Upper lobe of left lung (tissue), 6 donors: ENCODE measurements at places on chromosomes 7 and 10. TPM values are rescaled to one million over a fixed set of nuclear protein-coding genes. Genes with fewer than 3 reads are reported as not detected.

Gene FAM241B
- total RNA-seq = 3.1 TPM

Gene CARD11
- 2.8 TPM for total RNA-seq

Gene WASHC2A
- 43.1 TPM for total RNA-seq

Gene MAT1A
- 0.91 TPM for total RNA-seq

Gene GHRHR
- total RNA-seq = 1.4 TPM

Gene TSPAN13
- 129 TPM for total RNA-seq

Gene ATP5MK
- 7.3 TPM for total RNA-seq

Gene NFE2L3
- total RNA-seq = 7.0 TPM

Gene CH25H
- total RNA-seq = 11.0 TPM

Gene SMKR1
- not detected for total RNA-seq

Gene SYT15B
- 95.6 TPM for total RNA-seq

Gene FZD1
- 17.9 TPM for total RNA-seq

Gene ICA1
- total RNA-seq = 85.4 TPM

- no peak for DNase-seq
- peak overlapping the region; percentile 93 for H3K4me3 ChIP-seq
- peak overlapping the region; percentile 99 for H3K27ac ChIP-seq
- H3K4me1 ChIP-seq = peaks cover 36% of the 10 kb centered on the region
- H3K27me3 ChIP-seq = no peaks in the 10 kb centered on the region
- H3K36me3 ChIP-seq = peaks cover 40% of the 10 kb centered on the region
Measured at GRCh38 chr10:17229717-17229966, 1.6 kb downstream of the VIM start.

GRCh38 chr7:50782375-50783208, at the start of gene GRB10:
Gene GRB10, minus strand, starts transcription at chr7:50782896. Its CDS starts 50,574 bp downstream, at chr7:50732322.
- H3K36me3 ChIP-seq = no peaks in the 10 kb centered on the region
- H3K4me1 ChIP-seq = peaks cover 19% of the 10 kb centered on the region
- H3K27ac ChIP-seq = peak within 1 kb of the TSS; percentile 36
- DNase-seq = peak; percentile 47
- peak within 1 kb of the TSS; percentile 58 for H3K4me3 ChIP-seq

GRCh38 chr10:71974489-71975021, 10.4 kb downstream of the CHST3 start:
- no peak for DNase-seq
- H3K4me1 ChIP-seq = peaks cover 70% of the 10 kb centered on the region
- H3K27me3 ChIP-seq = no peaks in the 10 kb centered on the region
- no peak overlapping the region for H3K4me3 ChIP-seq

DNA sequence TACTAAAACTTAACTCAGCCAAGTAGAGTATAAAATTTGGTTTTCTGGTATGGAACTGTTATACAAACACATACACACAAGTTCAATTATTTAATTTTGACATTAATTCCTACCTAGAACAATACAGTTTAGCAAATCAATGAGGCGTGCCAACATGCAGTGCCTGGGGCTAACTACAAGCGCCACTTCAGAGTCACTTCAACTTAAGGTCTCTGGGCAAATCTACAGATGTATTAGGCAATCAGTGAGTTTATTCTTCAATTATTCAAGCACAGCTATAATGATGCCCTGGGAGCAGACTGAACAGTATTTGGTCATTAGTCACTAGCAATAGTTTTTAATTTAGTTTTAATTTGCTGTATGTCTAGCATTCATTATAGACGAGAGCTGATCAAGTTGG, 51.6 kb downstream of the HIBADH start:
- H3K27ac ChIP-seq = no peak overlapping the region
- no peak overlapping the region for H3K4me3 ChIP-seq
- peaks cover 9% of the 10 kb centered on the region for H3K4me1 ChIP-seq
- no peaks in the 10 kb centered on the region for H3K36me3 ChIP-seq
- peak; percentile 57 for DNase-seq

DNA sequence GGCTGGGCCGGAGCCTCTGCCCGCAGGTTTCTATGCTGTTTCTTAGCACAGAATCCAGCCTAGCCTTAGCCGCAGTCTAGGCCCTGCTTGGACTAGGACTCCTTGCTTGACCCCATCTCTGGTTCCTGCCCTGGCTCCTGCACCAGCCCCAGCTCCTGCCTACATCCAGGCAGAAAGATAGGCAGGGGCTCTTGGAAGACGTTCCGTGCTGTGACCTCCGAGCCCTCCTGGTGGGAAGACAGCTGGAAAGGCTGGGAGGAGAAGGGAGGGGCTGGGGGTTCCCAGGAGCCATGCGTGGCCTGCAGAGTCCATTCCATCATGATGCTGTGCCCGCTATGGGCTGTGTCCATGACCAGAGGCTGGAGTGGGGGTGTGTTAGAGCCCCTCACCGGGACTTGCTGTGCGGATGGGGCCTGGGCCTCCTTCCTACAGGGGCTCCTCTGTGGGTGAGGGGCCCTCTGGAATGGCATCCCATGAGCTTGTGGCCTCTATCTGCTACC, 26.2 kb downstream of the RAMP3 start:
- H3K4me1 ChIP-seq = no peaks in the 10 kb centered on the region
- H3K27ac ChIP-seq = peak overlapping the region; percentile 67
- H3K27me3 ChIP-seq = no peaks in the 10 kb centered on the region
- no peak overlapping the region for H3K4me3 ChIP-seq
- H3K36me3 ChIP-seq = no peaks in the 10 kb centered on the region
- no peak for DNase-seq

GRCh38 chr7:1448958-1449357, 10.3 kb downstream of the MICALL2 start:
- H3K27ac ChIP-seq = no peak overlapping the region
- H3K4me3 ChIP-seq = no peak overlapping the region
- no peaks in the 10 kb centered on the region for H3K36me3 ChIP-seq
- DNase-seq = peak; percentile 60
- H3K27me3 ChIP-seq = no peaks in the 10 kb centered on the region
- H3K4me1 ChIP-seq = peaks cover 9% of the 10 kb centered on the region

DNA sequence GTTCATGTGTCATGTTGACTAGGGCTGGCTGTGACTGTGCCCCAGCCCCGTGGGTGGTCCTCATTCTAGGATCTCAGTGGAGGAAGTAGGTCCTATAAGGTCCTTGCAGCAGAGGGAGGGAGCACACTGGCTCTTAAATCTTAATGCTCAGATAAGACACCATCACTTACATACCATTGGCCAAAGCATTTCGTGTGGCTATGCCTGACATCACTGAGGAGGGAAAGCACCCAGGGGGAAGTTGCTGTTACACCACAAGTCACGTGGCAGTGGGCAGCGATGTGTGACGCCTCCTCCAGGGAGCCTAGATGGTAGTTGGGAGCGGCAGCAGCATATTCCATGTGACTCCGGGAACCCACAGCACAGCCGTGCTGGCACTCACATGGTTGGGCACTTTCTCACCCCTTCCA, 224.7 kb upstream of the SH2B2 start:
- DNase-seq = peak; percentile 57
- no peak overlapping the region for H3K27ac ChIP-seq
- peaks cover 10% of the 10 kb centered on the region for H3K4me1 ChIP-seq
- no peaks in the 10 kb centered on the region for H3K27me3 ChIP-seq
- no peaks in the 10 kb centered on the region for H3K36me3 ChIP-seq

- no peaks in the 10 kb centered on the region for H3K4me1 ChIP-seq
- no peak overlapping the region for H3K27ac ChIP-seq
- DNase-seq = no peak
- no peaks in the 10 kb centered on the region for H3K36me3 ChIP-seq
- H3K27me3 ChIP-seq = no peaks in the 10 kb centered on the region
Measured at GRCh38 chr10:19911886-19912285, 95.7 kb downstream of the PLXDC2 start.

GRCh38 chr7:137847568-137848050, 835 bp upstream of the DGKI start:
- no peak for DNase-seq
- no peaks in the 10 kb centered on the region for H3K36me3 ChIP-seq
- H3K27me3 ChIP-seq = peaks cover 29% of the 10 kb centered on the region
- H3K27ac ChIP-seq = no peak overlapping the region
- H3K4me3 ChIP-seq = peak overlapping the region; percentile 36
